ENCODE measurements at places on chromosomes 6 and 20.

DNA sequence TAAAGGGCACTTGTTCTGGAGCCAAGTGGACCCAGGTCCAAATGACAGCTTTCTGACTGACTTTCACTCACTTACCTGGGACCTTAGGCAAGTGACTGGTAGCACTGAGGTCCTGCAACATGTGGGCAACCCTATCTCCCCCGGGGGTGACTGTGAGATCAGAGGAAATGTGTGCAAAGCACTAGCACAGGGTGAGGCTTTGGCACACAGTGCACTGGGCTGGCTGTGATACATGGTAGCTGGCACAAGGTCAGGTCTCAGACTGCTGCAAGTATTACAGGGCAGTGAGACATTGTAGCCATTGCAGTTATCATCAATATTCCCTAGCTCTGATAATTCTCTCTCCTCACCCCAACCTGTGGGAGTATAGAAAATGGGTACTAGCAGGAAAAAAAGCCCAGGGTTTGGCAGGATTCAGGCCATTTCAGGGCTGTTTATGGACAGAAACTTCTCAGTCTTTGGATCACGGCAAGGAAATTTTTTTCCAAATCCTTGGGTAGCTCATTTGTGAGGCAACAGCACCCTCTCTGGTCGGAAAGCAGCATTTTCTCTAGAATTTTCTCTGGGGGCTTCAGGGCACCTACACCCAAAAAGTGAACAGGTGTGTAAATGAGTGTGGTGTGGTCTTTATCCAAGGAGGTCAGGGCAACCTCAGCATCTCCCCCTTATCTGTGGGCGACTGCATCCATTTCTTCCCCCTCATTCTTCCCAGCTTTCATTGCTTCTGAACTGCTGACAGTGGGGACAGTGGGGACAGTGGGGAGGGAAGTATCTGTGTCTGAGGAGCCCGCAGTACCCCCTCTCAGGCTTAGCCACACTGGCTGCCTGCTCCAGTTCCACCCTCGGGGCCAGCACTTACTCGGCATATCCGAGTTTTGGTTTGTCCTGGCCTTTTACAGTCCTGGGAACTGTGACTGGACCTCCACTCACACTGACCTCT, 148.7 kb upstream of the PHACTR3 start:
- no peak for DNase-seq

DNA sequence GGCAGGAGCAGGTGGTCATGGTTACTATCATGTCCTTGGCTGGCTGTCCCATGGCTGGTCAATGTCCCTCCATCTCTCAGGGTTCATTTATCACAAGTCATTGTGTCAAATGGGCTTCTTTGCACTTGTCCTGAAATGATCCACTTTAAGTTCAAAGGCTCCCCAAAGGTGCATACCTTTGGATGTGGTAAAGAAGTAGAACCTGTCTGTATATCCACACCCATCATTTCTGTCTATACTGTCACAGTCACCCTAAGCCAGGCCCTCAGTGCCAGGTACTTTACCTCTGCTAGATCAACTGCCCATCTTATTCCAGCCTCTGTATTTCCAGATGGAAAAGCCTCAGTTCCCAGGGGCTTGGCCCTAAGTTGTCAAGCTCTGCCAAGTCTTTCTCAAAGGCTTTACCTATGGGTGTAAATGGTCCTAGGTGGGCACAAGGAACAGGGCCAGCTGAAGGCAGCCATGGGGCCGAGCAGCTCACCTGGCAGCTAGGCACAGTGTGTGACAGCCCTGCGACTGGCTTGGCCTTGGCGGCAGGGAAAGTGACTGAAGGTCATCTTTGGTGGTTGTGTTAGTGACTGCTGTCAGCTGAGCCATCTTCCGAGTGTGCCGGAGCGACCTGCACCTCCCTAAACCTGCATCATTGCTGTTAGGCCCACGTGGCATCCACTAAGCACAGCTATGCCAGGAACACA, 198.4 kb downstream of the SYNDIG1 start:
- no peak for DNase-seq

DNA sequence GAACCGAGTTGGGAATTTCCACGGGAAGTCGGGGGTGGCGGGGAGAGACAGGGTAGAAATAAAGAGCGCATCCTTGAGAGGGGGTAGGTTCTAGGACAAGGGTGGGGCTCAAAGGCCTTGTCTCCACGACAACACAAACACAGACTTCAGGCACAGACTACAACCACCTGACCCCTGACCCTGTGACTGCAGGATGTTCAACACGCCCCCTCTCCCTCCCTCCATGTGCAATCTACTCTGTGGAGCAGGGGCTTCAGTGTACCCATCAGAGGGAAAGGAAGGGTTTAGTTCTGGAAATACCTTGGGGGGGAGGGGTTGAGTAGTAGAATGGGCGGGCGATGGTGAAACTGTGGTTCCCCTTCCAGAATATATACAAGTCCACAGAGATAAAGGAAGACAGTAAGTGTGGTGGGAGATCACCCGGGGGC, 651 bp upstream of the TAPBP start:
- no peak for DNase-seq

DNA sequence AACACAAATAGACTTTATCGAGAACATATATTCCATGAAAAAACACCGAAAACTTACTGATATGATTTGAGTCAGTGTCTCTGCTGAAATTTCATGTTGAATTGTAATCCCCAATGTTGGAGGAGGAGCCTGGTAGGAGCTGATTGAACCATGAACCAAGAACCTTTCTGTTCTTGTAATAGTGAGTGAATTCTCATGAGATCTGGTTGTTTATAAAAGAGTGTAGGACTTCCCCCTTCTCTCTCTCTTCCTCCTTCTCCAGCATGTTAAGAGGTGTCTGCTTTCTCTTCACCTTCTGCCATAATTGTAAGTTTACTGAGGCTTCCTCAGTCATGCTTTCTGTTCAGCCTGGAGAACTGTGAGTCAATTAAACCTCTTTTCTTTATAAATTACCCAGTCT, 1289.3 kb upstream of the CITED2 start:
- DNase-seq: no peak

DNA sequence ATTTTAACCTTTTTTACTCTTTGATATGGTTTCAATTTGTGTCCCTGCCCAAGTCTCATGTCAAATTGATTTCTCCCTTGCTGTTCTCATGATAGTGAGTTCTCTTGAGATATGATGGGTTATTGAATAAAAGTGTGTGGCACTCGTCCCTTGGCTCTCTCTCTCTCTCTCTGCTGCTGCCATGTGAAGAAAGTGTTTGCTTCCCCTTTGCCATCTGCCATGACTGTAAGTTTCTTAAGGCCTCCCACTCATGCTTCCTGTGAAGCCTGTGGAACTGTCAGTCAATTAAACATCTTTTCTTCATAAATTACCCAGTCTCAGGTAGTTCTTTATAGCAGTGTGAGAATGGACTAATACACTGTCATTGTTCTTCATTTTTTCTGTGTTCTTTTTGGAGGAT, 48.5 kb downstream of the LIN28B start:
- no peak for DNase-seq

DNA sequence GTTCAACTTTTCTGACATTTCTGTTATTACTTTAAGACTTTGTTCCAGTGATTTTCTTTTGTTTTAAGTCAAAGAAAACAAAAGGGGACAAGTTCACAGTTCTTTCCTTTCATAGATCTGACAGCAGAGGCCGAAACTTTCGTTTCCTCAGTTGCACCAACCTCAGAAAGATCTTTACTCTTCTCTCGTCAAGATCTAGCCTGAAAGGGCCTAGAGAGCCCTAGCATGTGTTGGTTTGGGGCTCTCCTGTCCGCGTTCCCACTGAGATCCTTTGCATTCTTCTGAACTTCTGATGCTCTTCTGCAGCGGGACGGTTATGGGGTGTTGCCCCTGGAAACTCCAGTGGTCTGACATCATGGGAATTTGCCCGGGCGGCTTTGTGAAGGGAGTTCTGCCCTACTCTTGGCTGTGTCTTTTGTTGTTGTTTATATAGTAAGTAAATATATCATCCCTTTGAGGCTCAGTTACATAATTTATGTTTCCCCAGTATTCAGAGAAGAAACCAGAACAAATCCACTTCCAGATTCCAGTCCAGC, 129.1 kb downstream of the SASH1 start:
- no peak for DNase-seq

DNA sequence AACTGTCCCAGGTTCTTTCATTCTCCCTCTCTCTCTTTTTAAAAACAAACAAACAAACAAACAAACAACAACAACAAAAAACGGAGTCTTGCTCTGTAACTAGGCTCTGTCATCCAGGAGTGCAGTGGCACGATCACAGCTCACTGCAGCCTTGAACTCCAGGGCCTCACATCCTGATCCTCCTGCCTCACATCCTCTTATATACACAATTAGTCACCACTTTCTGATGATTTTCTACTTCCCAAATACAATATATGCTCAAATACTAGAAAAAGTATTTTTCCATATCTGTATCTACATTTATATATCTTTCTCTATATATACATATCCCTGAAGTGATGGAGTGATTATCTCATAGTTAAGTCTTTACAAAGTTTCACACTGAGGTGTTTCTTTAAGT, 170.7 kb downstream of the EPHA7 start:
- no peak for DNase-seq

DNA sequence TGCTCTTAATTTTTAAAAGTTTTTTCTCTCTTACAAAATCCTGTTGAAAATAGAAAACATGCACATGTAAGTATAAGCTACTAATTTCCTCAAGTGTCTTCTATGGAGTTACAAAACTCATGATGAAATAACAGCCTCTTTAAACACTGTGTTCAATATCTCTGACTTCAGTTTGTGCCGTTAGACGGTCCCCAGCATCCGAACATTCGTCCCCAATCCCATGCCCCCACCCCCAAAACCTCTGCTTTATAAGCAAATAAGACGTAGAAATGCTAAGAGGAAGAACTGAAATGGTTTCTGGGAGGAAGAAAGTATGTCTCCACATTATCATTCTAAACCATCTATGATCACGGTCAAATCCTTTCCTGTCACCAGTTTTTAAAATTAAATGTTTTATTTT, 31.7 kb upstream of the MYB start:
- no peak for DNase-seq

DNA sequence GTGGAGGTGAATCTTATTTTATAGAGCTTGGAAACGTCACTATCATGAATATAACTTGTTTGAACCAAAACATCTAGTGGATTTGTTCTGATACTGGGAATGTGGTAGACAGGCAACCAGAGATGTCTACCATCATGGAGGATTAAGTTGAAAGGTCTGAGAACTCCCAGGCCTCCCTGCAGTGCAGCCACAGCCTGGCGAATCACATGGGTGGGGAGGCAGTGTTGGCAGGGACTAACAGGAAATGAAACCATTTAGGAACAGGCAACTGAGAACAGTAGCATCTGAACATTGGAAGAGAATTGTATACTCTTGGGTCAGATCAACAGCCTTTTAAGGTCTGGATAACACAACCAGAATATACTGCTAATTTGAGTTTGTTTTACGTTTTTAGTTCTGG, 22.3 kb upstream of the CEP162 start:
- DNase-seq: no peak

DNA sequence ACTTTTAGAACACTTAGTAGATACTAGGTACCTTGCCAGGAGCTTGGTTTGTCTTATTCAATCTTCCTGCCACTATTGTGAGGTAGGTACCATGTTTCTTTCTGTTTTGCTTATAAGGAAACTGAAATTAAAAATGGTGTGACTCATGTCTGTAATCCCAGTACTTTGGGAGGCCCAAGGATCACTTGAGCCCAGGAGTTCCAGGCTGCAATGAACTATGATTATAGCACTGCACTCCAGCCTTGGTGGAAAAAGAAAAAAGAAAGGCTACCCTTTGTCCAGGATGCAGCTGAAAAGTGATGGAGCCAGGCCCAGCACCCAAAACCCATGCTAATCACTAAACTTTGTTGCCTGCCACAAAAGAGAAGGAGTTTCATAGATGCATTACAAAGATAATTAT, 34.1 kb upstream of the LAMA4 start:
- DNase-seq: no peak

- DNase-seq: no peak
Observed at GRCh38 chr6:143465546-143465945, 14.9 kb downstream of the PEX3 start.

DNA sequence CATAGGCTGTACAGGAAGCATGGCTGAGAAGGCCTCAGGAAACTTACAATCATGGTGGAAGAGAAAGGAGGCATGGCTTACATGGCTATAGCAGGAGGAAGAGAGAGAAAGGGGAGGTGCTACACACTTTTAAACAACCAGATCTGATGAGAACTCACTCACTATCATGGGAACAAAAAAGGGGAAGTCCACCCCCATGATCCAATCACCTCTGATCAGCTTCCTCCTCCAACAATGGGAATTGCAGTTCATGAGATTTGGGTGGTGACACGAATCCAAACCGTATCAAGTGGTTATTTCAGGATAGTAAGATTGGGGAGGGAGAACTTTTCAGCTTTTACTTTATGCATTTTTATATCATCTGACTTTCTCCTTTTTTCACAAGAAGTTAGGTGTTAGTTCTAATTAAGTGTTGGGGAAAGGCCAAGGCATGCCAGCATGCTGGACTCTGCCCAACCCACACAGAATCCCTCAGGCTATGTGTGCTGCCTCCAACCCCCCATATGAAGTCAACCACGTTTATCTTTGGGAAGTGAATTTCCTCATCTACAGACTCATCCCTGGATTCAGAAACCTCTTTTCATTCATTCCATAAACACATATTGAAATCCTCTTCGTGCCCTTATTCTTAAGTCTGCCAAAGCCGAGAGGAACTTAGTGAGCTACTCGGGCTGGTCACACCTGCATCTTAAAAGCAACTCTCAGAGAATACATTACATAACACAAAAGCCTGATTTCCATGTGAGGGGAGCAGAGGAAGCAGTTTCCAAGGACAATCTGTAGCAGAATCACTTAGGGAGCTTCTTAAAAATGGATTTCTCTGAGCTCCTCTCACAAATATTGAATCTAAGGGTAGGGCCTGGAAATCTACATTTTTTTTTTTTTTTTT, 16.7 kb upstream of the CLIC5 start:
- no peak for DNase-seq

GRCh38 chr20:63135411-63135810, 80.5 kb downstream of the YTHDF1 start:
- no peak for DNase-seq

GRCh38 chr6:73455865-73456629, 4.0 kb upstream of the CGAS start:
- DNase-seq: no peak

DNA sequence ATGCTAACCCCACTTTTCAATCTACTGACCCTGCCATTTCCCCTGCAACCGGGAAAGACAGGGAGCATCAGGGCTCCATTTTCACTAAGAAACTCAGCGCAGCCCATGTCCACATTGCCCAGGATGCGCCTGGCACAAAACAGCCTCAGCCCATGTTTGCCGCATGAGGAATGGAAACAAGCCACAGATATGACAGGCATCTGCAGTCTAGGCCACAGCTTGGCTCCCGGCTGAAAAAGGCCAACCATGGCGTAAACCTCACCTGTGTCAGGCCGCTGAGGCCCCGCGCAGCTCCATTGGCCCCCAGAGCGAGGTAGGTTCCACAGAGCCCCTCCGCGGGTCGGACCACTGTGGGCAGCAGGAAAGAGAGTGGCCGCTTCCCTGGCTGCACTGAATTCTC, 21.7 kb downstream of the GGT7 start:
- no peak for DNase-seq
